Cerebellum (tissue), 4 donors: ENCODE measurements at places on chromosomes 16 and 17. TPM values are rescaled to one million over a fixed set of nuclear protein-coding genes. Genes with fewer than 3 reads are reported as not detected.

DUSP3 gene
- total RNA-seq = 24.1 TPM

SCO1 gene
- 13.9 TPM for total RNA-seq

TMC5 gene
- 0.36 TPM for total RNA-seq

MMP28 gene
- total RNA-seq = 4.9 TPM

NPIPB9 gene
- total RNA-seq = 8.1 TPM

NOXO1 gene
- total RNA-seq = 0.64 TPM

CA7 gene
- not detected for total RNA-seq

TEKT5 gene
- total RNA-seq = not detected

RNF222 gene
- not detected for total RNA-seq

GRCh38 chr17:71477356-71477755 lies 643.5 kb upstream of the SOX9 start:
- no peak for DNase-seq

DNA sequence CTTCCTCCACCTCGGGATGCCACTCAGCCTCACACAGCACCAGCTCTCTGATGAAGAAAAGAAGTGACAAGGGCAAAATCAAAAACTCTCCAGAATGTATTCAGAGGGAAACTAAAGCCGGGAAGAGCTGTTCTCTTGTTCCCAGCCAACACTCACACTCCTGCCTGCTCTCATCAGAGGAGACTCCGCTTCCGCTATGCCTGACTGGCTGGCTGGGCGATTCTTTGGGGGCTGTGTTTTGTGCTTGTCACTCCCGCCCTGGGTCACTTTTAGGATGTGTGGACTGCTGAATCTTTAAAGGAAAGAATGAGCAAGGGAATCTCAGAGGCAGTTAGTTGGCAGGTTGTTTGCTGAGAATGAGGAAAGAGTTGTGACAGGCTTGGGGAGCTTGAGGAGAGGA lies 54.6 kb upstream of the TBX2 start:
- no peak for DNase-seq

DNA sequence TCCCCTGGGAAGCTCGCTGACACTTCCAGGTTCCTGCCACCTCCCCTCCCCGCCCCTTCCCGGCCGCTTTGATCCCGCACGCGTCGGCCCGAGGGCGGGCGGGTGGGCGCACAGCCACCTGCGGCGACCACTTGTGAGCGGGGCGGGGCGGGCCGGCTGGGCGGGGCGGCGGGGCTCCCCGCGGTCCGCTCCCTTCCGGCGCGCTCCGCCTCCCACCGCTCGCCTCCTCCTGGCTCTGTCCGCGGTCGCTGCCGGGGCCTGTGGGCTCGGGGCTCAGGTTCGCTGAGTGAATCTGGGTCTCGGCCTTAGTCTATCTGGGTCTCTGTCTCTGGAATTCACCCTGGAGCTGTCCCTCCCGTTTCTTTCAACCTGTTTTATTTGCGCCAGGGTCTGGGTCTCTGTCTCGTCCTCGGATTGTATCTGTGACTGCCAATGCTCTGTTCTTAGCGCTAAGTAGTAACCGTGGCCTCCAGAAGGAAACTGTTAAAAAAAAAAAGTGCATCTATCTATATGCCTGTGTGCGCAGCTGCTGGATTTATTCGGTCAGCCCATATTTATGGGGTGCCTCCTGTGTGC lies 2.7 kb upstream of the HES7 start:
- DNase-seq = peak; percentile 64

DNA sequence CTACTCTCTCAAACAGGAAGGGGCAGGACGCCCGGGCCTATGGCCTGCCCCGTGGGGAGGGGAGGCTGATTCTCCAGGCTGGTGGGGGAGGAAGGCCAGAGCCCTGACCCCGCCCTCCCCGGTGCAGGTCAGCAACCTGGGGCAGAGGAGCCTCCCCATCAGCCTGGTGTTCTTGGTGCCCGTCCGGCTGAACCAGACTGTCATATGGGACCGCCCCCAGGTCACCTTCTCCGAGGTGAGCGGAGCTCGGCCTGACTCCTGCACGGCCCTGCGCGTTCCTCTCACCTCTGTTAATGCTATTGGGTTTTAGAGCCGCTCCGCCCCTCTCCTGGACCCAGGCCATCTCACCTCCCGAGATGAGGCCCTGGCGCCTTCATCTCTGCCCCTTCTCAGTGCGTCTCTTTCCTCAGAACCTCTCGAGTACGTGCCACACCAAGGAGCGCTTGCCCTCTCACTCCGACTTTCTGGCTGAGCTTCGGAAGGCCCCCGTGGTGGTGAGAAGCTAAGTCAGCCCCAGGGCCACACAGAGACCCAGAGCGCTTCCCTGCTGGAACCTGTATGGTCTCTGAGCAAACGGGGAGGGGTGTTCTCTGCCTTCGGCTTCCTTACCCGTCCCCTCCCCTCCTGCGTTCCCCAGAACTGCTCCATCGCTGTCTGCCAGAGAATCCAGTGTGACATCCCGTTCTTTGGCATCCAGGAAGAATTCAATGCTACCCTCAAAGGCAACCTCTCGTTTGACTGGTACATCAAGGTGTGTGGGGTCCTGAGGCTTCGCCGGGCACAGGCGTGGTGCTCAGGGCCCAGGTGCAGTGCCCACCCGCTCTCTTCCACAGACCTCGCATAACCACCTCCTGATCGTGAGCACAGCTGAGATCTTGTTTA lies 25.1 kb upstream of the ITGAX start:
- no peak for DNase-seq

DNA sequence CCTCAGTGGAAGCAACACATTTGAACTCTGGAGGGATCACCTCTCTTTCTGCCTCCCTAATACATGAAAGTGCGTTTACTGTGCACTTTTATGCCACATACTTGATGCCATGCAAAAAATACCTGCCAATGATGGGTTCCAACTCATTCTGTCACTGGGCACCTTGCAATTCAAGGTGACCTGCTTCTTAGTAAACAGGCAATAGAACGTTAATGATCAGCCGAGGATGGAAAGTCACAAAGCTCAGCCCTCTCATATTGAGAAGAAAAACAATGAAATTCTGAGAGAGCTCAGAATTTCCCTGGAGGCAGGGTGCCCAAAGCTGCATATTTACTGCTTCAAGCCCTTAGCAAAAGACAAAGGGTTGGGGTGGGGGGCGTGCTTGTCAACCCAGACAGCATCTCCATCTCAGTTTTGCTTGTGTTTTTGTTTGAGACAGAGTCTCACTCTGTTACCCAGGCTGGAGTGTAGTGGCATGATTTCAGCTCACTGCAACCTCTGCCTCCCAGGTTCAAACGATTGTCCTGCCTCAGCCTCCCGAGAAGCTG lies 23.2 kb downstream of the LITAF start:
- DNase-seq = no peak

- no peak for DNase-seq
Observed at GRCh38 chr17:72710834-72711233, 381.7 kb downstream of the SLC39A11 start.

- DNase-seq = no peak
Observed at GRCh38 chr17:158379-158778, 21.0 kb downstream of the SCGB1C2 start.

DNA sequence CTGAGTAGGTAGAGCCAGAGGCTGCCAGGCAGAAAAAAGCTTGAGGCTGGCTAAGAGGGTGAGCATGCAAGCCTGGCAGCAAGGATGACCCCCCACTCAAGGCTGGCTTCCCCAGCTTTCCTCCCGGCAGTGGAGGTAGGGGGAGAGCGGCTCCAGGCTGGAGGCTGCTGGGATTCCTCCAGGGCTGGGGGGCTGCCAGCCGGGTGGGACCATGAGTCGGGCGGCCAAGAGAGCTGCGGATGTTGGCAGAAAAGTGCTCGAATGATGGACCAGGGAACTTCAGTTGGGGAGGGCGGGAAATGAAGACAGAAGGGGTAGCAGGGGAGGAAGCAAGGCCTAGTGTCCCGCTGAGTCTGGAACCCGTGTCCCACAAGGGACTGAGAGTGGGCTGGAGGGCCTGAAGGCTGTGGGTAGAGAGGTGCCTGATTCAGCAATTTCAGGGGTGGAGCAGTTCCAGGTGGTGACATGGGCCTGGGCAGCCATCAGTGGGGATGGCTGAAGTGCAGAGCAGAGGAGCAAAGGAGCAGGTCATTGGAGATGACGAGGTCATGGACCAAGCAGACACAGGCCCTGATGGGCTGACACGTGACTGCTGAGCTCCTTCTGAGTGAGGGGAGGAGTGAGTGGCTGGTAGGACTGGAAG lies 20.3 kb downstream of the HSD11B2 start:
- no peak for DNase-seq

DNA sequence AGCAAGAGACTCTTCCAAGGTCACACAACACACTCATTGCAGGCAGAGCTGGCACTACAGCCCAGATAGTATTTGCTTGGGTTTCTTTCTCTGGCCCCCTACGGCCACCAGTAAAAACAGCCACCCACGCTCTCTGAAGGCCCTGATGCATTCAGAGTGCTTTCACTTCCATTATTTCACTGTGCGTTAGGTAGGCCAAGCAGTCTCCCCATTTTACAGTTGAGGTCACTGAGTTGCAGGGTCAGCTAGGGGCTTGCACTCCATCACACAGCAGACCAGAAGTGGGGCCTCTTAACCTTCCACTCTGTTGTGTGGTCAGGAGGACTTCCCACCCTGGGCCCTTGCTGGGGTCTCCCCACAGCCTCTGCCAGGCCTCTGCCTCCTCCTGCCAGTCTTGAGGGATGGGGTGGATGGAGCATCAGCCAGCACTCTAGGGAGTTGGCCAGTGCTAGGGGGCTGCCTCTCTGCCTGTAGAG lies 2.5 kb downstream of the TBX21 start:
- DNase-seq = no peak

- no peak for DNase-seq
Observed at GRCh38 chr16:88749358-88749757, 35.7 kb downstream of the PIEZO1 start.

DNA sequence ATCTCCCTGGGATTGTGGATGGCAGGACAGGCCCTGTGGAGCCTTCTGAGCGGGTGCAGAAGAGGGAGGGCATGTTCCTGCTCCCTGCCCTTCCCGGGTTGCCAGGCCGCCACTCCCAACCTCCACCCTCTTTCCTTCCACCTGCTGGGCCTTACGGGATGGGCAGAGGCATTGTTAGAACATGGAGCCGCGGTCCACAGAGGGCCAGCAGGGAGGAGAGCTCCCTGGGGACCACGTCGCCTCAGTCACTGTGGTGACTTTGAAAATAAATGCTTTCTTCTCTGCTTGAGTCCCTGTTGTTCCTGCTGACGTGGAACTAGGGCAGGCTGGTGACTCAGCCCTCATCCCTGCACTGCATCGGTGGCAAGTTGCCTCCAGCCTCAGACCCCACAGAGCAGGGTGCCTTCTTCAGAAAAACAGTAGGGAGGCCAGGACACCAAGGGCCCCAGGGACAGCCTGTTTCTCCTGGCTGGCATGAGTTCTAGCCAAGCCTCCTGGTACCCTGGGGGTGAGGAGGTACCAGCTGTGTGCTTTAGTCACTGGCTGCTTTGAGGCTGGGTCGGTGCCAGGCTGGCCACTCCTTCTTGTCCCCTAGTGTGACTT lies 224.9 kb downstream of the SEC14L1 start:
- DNase-seq = no peak

- DNase-seq = no peak
Observed at GRCh38 chr16:15572329-15573001, 70.5 kb downstream of the MARF1 start.

GRCh38 chr17:17367931-17368330 lies 64.8 kb downstream of the NT5M start:
- DNase-seq = no peak
